ENCODE measurements at places on chromosomes 6 and 20.

- DNase-seq, result no peak
Measured at GRCh38 chr20:16228722-16229121, 344.5 kb downstream of the KIF16B start.

DNA sequence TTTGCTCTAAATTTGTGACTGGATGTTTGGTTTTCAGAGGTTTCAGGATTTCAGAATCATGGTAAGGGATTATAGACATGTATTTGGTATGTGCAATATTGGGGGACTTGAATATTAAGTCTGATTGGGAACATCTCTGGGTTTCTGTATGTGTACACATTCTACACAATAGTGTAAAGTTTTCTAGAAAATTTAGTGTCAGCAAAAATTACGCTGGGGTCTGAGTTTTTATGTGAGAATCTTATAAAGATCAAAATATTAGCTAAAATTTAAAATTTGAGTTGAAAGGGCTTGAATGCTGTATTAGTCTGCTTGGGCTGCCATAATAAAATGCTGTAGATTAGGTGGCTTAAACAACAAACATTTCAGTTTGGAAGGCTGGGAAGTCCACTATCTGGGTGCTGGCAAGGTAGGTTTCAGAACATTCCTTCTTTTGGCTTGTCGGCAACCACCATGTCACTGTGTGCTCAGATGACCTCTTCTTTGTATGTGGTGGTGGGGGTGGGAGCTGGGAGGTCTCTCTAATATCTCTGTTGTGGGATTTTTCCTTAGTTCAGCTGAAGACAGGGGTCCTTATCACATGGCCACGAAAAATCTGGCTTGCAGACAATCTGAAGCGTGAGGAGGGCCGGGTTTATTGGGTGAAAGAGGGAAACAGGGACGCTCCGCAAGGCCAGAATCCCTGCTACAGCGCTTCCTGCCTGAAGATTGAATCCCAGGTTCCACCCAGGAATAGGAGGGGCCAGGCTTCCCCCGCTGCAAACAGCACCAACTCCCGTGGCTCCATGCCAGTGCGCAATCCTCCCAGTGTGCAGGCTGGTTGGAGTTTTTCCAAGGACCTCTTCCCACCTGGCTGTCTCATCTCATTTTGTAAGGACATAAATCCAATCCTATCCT lies 299.7 kb downstream of the PLCB1 start:
- DNase-seq, result no peak

DNA sequence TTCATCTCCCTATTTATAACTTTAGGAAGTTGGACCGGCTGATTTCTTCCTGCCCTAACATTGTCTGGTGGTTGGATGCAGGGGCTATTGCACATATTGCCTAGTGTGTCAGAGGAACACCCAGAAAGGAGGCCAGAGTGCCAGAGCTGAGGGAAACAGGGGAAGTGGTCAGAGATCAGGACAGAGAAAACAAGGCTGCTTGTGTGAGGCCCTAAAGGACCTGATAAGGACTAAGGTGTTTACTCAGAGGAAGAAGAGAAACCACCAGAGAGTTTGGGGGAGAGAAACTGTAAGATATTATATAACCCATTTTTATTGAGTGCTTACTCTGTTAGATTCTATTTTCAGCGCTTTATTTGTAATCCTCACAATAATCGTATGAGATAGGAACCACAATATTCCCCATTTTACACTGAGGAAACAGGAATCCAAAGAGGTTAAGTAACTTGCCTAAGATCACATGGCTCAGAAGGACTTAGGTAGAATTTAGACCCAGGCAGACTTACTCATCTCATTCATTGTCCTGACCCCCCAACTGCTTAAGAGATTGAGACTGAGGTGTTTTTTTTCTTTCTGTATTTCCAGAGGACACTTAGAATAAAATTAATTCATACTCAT lies 54.0 kb upstream of the REV3L start:
- no peak for DNase-seq

DNA sequence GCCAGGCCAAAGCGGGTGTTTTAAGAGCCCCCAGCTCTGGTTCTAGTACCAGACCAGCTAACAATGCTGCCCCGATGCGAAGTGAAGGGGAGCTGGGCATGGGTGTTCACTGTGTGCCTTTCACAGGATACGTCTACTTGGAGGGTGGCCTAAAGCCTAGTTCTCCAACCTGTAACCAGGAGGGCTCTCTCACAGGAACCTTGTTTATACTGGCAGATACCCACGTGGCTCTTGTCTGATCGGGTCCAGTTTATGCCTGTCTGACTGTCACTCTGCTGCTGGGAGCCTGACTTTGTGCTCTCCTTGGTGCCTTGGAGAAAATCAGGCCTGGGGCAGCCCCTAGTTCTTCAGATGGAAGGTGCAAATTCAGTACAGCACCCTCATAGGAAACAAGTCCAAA lies 60.2 kb upstream of the RNF144B start:
- no peak for DNase-seq

DNA sequence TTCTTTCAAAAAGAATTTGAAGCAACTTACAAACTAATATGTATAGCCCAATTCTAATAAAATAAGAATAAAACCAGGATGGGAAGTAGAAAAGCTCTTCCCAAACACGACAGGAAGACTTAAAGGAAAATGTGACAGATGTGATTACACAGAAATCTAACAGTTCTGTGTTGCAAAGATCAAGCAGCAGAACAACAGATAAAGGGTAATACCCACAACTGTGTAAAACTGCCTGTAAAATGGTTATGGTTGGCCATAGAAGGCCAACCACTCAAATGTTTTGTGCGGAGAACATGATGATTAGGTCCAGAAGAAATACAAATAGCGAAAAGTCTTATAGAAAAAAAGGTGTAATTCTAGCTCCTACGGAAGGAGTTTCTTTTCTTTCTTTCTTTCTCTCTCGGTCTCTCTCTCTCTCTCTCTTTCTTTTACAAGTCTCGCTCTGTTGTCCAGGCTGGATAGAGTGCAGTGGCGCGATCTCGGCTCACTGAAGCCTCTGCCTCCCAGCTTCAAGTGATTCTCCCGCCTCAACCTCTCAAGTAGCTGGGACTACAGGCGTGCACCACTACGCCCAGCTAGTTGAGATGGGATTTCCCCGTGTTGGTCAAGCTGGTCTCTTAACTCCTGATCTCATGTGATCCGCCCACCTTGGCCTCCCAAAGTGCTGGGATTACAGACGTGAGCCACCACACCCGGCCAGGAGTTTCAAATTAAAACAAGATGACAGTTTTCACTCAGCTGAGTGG lies 128.5 kb downstream of the QRSL1 start:
- DNase-seq, result no peak

DNA sequence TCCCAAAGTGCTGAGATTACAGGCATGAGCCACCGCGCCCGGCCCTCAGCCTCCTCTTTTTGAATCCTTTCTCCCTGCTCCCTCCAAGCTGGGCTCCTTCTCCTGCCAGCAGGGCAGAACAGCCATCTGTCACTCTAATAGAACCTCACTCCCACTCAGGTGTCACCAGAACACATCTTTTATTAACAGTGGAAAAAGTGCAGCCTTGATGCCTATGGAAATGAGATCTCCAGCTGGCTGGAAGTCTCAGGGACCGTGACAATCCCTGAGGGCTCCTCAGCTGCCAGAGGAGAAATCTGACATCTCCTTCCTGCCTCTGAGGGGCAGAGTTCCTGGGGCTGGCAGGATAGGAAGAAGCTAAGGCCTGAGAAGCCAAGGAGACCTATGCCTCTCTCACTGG lies 28.0 kb downstream of the TMC2 start:
- DNase-seq, result no peak

DNA sequence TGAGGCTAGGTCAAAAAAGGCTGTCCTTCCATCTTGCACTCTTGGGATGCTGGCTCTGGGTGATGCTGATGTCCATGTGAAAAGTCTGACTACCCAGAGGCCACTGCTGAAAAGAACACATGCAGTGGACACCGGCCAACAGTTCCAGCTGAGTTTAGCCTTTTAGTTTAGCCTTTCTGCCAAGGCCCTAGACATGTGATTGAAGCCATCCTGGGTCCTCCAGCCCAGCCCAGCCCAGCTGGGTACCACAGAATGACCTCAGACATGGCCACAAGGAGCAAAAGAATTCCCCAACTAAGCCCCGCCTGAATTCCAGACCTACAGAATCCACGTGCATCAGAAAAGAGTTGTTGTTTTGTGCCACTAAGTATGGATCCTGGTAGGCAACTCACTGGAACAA lies 17.4 kb downstream of the PIGT start:
- no peak for DNase-seq

GRCh38 chr6:158911746-158912480 lies 88.1 kb downstream of the RSPH3 start:
- no peak for DNase-seq

DNA sequence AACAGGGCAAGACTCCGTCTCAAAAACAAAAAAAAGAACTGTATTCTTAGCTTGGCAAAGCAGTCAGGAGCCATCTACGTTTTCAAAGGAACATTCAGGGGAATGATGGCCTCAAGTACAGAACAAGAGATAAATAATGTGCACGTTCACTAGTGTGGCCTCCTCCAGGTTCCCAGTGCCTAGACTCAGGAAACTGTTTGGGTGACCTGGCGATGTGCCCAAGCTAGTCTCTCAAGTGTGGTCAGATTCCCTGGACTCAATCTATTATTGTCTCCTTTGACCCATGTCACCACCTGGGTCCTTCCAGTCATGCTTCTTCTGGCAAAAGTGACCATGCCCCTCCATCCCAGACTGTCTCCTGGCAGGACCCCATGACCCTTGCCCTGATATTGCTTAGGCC lies 23.7 kb downstream of the TRAF3IP2 start:
- no peak for DNase-seq

- no peak for DNase-seq
Measured at GRCh38 chr6:110158479-110158878, 21.0 kb downstream of the WASF1 start.

- DNase-seq, result peak; percentile 65
Measured at GRCh38 chr6:15491255-15491985, 171.4 kb downstream of the DTNBP1 start.

GRCh38 chr6:35916056-35916455 lies 4.8 kb downstream of the SRPK1 start:
- DNase-seq, result no peak

DNA sequence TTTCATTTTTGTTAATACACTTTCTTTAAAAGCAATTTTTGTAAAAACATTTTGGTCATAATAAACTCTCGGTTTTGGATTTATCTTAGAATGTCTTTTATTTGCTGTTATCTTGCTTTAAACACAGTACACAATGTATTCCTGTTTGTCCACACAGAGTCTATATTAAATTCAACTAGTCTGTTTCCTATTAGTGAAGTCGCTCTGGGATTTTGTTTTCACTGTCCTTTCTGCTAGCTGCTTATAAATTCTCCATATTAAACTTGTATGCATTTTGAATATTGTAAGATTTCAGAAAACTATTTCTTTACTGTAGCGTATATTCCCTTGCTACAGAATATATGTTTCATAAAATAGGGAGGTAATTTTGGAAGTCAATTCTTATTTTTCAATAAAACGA lies 630.2 kb downstream of the HDGFL1 start:
- DNase-seq, result no peak

DNA sequence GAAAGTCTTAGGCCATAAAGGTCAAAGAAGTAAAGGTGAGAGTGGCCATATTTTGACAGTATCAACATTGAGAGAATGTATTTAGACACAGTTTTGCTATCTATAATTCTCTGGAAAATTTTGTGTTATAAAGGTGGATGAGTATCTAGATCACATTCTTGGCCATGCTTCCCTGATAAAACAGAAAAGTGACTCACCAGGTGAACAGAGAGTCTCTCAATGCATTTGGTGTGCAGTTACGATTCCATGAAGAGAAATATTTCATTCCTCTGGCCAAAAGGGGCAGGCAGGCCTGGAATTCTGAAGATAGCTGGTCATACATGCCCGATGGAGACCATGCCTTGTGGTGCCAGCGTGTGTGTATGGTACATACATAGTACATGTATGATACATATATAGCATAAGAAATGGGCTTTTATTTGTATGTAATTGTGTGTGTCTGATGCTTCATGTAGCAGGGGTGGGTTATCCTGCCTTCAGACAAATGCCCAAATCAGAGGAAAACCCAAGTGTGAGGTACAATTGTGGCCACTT lies 164.0 kb downstream of the SOBP start:
- no peak for DNase-seq

DNA sequence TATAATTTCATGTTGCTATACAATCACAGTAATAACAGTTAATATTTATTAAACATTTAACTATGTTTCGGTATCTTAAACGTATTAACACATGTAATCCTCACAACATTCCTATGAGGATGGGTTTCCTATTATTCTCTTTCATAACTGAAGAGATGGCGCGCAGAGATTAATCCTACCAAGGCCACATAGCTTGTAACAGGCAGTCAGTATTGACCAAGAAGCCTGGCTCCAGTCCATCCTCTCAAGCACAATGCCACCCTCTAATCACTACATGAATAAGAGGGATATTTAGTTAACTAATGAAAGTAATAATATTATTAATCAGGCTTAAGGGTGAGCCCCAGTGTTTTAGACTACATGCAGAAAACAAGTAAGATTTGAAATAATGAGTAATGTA lies 149.7 kb upstream of the SIM1 start:
- no peak for DNase-seq

DNA sequence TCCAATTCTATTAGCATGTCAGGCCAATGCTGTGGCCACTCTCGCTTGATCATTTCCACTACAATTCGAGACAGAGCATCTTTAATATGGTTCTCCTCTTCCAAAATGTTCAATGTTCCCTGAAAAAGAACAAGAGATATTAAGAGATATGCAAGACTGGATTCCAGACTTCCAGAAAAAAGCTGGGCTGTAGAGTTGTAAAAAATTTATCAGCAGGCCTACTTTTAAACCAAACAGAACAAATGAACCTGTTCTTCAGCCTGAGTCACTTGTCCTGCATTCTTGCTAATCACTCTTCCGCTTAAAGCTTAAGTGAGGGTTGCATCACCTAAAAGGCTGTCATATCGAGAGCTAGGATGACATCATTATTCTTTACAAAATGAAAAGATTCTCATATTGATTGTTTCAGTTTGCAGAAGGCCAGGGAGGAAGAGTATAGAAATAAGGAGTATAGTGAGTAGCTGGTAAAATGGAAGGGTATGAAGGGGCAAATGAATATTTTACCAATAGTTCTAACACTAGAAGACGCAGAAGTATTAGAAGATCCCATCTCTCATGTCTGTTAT lies 4.9 kb downstream of the XPO5 start:
- no peak for DNase-seq

GRCh38 chr20:33441142-33441955 lies 2.2 kb downstream of the SNTA1 start:
- DNase-seq, result no peak

DNA sequence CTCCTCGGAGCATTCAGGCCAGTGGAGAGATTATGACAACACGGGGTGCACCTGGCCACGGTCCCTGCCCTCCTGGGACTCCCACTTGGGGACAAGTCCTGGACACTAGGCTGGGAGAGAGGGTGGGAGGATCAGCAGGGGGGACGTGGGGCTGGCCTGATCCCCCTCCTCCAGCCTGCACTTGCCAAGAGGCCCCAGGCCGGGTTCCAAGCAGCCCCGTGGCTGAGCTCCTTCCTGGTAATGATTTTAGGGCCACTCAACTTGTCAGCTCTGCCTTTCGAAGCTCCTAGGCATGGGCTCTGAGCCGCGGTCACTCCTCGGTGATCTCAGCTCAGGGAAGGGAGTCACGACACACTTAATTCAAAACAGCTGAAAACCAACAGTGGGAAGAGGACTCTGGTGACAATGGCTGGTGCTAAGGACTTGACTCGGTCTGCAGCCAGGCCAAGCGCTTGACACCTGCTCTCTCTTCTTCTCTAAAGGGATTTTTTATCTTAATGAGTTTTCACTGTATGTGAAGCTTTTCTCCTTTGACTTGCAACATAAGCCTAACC lies 161.7 kb downstream of the BMP7 start:
- no peak for DNase-seq

Measured in fibroblast of skin of left quadriceps (primary cell).